ENCODE measurements at places on chromosomes 7 and 10.

DNA sequence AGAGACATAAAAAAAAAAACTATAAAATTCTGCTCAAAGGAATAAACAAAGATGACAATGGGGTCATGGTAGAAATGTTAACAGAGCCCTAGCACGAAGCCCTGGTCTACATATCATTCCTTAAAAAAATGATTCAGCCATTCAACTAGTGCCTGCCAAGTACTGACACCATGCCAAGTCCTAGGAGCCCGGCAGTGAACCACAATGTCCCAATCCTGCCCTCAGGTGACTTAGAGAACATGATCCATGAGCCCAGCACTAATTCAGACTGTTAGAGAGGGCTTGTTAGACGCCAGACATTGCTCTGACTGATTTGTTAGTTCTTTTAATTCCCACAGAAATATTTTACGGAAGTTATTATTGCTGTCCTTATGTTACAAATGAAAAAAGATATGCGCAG lies 67.3 kb upstream of the VWC2 start:
- DNase-seq, result no peak

DNA sequence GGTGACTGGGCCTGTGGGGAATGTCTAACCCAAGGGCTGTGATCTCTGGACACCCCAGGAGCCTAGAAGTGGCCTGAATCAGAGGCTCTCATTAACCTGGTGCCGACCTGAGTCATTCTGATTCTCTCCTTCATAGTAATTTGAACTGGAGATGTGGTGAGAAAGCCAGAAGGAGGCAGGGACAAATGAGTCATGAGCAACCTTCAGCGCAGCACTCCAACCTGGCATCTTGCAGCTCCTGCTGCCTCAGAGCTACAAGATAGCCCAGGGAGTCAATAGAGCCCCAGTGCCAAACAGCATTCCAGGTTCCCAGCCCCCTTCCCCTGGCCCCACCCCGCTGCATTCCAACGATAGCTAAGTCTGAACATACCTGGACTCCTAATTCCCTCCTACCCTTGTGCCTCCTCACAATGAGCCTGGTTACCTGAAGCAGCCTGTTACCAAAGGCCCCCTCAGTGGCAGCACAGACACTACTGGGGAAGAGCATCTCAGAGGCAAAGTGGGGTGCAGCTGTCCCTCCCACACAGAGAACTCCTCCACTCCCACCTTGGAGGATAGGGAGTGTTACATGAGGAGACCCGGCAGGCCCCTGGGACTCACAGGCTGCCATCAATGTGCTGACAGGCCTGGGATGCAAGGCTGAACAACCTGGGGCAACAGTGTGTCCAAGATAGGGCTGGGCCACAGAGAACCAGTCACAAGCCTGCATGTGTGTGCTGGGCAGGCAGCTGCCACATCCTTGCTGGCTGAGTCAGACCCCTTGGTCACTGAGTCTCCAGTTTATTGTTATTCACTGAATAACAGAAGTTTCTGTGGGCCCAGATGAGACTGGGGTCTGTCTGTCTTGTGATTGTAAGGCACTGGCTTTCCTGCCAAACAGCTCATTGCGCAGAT lies 76.8 kb upstream of the LEP start:
- DNase-seq, result no peak

DNA sequence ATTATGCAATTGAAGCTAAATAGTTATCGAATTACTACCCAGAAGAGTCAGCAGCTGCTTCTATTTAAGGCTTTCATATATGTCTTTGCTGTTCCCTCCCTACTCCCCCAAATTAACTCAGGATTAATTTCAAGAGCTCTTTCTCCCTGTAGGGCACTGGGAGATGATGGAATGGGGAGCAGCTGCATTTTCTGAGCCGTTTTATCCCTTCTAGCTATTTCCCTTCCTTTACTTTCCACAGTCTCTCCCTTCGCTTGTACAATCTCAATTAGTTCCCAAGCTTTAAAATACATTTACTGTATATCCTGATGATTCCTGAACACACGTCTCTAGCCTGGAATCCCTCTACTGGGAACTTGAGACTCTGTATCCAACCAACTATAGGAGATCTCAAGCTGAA lies 19.8 kb upstream of the TSPAN12 start:
- no peak for DNase-seq

GRCh38 chr10:120460186-120460585 lies 3.2 kb downstream of the PLPP4 start:
- DNase-seq, result no peak

GRCh38 chr7:43884209-43884608 lies 14.9 kb upstream of the MRPS24 start:
- DNase-seq, result no peak

Data from right cardiac atrium (tissue), 5 donors.